ENCODE measurements at places on chromosomes 1 and 21.

DNA sequence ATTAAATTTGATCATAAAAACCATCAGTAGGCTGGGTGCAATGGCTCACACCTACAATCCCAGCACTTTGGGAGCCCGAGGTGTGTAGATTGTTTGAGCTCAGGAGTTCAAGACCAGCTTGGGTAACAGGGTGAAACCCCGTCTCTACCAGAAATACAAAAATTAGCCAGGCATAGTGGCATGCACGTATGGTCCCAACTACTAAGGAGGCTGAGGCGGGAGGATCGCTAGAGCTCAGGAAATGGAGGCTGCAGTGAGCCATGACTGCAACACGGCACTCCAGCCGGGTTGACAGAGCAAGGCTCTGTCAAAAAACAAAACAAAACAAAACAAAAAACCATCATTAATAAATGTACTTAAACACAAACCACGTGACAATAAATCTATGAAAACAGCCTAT lies 61.0 kb downstream of the ARID4B start:
- DNase-seq: no peak

- peak; percentile 36 for DNase-seq
These were observed 480.6 kb downstream of the CAMTA1 start for GRCh38 chr1:7265771-7266371.

DNA sequence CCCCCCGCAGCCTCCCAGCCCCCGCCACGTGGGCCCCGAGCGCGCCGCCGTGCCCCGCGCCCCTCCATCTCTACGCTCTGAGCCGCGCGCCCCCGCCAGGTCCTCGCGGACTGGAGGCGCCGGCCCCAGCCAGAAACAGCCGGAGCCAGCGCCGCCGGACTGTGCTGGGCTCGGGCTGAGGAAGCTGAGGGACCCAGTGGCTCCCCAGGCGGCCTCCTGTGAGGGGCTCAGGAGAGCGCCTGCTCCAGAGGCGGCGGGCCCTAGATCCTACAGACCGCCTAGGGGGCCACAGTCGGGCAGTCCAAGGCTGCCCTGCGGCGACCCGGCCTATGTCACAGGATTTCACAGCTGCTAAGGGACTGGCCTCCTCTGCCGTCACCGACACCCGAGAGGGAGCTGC lies 82.1 kb downstream of the NENF start:
- DNase-seq: no peak

GRCh38 chr1:15046487-15047165 lies 106.9 kb upstream of the TMEM51 start:
- DNase-seq: peak; percentile 9

DNA sequence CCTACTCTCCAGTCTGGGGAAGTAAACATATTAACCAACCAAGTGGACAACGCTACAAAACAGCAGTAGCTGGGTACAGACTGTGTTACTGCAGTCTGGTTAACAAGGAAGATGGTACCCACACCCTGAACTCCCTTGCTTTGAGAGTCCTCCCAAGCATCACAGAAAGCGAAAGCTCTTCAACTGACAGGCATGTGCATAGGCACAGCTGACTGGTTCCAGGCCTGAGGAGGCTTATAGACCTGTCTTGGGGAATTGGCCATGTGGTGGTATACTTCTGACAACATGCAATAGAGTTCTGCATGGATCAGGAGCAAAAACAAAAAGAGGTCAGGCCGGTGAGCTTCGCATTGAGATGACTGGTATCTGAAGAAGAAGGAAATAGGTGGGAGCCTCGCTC lies 17.4 kb downstream of the LMX1A start:
- DNase-seq: no peak

- no peak for DNase-seq
These were observed 228.3 kb downstream of the NCAM2 start for GRCh38 chr21:21226472-21226871.

- DNase-seq: no peak
These were observed 24.1 kb upstream of the EGLN1 start for GRCh38 chr1:231446138-231446537.

DNA sequence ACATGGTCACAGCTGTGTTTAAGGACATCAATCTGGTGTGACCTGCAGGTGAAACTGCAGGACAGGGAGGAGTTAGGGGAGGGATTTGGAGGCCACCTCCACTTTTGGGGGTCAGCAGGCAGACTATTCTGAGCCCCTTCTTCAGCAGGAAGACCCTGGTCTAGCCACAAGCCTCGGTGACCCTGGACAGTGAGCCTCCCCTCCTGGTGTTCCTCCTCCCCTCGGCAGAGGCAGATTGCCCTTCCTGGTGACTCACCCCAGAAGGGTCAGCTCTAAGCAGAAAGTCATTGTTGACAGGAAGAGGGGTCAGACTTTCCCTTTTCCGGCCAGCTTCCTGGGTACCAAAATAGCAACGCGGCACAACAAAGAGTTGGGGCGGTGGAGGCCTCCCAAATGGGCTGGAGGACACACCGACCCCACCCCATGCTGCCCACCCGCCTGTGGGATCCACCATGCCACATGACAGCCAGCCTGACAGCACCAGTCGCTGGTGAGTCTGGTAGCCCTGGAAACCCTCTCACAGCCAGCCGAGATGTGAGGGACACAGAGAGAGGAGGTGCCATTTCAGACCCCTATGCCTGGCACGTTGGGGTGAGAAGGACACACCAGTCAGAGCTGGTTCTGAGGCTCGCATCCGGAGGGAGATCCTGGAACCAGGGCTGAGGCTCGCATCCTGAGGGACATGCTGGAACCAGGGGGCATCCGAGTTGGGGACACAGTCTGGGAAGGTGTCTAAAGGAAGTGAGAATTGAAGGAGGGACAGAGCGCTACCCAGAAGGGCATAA lies 14.7 kb upstream of the CSF1 start:
- no peak for DNase-seq

- no peak for DNase-seq
These were observed 3.9 kb downstream of the LAMB3 start for GRCh38 chr1:209648346-209648745.

GRCh38 chr21:39479164-39479813 lies 27.5 kb downstream of the SH3BGR start:
- DNase-seq: no peak

DNA sequence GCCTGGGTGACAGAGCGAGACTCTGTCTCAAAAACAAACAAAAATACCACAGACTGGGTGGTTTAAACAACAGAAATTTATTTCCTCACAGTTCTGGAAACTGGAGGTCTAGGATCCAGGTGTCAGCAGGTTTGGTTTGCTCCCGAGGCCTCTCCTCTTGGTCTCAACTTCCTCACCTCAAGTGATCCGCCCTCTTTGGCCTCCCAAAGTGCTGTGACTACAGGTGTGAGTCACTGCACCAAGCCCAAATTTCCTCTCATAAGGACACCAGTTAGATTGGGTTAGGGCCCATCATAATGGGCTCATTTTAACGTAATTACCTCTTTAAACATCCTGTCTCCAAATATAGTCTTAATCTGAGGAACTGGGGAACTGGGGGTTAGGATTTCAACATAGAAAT lies 35.5 kb downstream of the MFSD2A start:
- no peak for DNase-seq

- no peak for DNase-seq
These were observed 25.7 kb upstream of the PDE9A start for GRCh38 chr21:42627527-42628289.

- no peak for DNase-seq
These were observed 48.9 kb downstream of the NME7 start for GRCh38 chr1:169318536-169319244.

GRCh38 chr1:119139403-119139802 lies 1.1 kb downstream of the WARS2 start:
- no peak for DNase-seq

DNA sequence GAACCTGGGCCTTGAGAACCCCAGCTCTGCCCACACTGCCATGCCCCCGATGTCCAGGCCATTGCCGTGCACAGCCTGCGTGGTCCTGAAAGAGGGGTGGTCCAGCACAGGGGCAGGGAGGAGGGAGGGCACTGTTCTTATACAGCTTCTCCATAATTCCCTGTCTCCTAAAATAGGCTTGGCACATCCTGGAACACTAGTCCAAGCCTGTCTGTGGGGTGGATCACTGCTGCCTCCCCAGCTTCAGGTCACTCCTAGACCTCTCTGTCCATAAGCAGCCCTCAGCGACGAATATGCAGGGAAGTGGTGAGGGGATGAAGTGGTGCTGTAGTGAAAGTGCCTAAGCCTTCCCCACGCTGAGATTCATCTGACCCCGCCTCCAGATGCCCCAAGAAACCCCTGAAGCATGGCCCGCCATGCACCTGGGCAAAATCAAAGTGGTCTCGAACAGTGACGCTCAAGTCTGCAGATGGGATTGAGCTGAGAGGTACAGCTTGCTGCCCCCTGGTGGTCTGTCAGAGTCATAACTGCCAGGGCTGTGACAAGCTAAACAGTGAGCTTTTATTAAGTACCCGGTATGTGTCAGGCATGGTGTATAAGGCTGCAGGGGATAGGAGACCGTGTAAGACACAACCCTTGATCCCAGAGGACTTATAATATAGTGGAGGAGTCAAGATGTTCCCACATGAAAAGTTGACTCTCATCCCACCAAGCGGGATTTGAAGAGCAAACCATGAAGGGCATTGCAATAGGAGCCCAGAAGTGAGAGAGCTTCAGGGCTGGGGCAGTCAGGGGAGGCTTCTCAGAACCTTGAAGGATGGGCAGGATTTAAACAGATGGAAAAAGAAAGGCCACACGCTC lies 66.6 kb downstream of the FAM163A start:
- peak; percentile 35 for DNase-seq

GRCh38 chr21:29074007-29074376 lies 544 bp upstream of the CCT8 start:
- DNase-seq: no peak

- DNase-seq: no peak
These were observed 15.5 kb upstream of the FAM131C start for GRCh38 chr1:16088996-16089395.

DNA sequence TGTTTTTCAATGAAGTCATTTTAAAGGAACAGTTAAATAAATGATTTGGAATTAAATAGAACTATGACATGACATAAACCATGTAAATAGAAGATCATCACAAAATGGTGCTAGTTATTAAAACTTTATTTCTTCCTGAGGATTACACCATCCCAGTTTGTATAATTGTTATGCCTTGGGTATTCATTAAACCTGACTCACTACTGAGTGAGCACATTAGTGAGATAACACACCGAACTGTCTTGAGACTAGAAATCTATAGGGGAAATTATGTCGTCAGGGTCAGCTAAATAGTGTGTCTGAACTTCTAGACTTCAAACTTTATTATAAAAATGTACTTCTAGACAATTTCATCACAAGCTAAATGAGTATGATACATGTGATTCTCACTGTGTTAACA lies 189.4 kb downstream of the NCAM2 start:
- DNase-seq: no peak

DNA sequence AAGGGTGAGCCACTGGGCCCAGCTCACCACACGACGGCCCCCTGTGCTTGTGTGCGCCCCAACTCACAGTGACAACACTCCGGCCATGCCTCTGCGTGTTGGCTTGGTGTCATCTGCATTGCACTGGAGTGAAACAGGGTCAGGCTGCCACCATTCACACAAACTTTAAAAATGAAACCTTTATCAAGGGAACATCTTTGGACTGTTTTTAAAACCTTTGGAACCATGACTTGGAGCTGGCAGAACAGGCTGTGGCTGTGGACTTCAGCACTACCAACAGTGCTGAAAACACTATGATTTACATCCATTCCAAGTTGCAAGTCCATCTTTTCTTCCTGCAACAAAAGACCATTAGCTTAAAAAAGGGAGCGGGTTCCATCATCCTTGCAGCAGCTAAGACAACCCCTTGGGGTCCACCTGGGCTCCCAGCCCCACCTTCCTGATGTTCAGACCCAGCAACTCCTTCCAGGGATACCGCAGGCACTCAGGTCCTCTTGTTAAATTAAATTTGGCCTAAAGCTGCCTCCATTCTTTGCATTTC lies 25.6 kb downstream of the POFUT2 start:
- no peak for DNase-seq

GRCh38 chr1:113292603-113293255 lies 97.6 kb upstream of the MAGI3 start:
- DNase-seq: no peak

- DNase-seq: no peak
These were observed 9.7 kb upstream of the LYST start for GRCh38 chr1:235876402-235876841.

DNA sequence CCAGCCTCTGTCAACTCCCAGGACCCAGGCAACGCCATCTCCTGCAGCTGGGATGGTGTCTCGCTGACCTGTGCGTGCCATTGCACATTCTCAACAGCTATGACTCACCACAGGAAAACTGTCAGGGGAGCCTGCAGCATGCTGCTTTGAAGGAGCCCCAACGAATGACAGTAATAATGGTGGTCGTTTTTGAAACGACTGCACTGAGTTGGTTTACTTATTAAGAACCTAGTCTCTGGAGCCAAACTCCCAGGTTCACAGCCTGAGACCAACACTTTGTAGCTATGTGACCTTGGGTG lies 21.6 kb downstream of the TCEA3 start:
- no peak for DNase-seq

GRCh38 chr1:77955709-77956108 lies 23.2 kb downstream of the FUBP1 start:
- no peak for DNase-seq

- DNase-seq: no peak
These were observed 8.4 kb downstream of the GLUL start for GRCh38 chr1:182383037-182383661.

DNA sequence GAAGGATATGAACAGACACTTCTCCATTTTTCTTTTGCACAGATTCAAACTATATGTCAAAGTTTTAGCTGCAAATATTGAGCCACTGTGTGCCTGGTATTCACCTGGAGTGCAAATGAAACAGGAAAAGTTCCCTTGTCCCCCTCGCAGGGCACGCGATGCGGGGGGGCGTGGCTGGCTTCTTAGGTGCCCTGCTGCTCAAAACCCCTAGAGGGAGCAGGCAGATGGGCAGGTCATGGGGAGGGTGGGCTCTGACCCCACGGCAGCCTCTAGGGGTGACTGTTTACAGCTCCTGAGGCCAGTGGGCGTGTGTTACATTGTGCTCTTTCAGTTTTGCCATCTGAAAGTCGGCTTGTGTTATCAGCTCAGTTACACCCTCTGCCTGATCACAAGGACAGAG lies 931.2 kb upstream of the B3GALT2 start:
- DNase-seq: no peak

- DNase-seq: no peak
These were observed 149.5 kb downstream of the FGGY start for GRCh38 chr1:59446257-59446901.

DNA sequence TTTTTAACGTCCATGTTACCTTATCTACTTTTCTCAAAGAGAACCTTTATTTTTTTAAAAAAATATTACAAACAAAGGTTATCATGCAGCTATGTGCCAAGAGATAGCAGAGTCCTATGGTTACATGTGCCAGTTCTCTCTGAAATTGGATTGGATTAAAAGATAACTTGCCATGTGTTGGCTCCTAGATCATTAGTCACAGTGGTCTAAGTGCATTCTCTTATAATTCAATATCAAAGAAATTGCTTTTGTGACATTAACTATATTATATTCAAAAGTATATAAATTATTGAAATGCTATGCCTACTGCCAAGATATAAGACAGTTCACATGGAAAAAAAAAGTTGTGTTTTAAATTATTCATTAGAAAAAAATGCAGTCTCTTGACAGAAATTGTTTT lies 494.2 kb downstream of the NEGR1 start:
- DNase-seq: no peak

GRCh38 chr1:222161676-222162075 lies 386.2 kb downstream of the HHIPL2 start:
- DNase-seq: no peak

- DNase-seq: no peak
These were observed 477 bp downstream of the SNAP47 start for GRCh38 chr1:227735539-227736285.

All from NCI-H187 (cell line).